Suprapubic skin (tissue), 4 donors: ENCODE measurements at places on chromosomes 4 and X.

- no peak for DNase-seq
Observed at GRCh38 chr4:98518559-98519267, 139.7 kb downstream of the TSPAN5 start.

DNA sequence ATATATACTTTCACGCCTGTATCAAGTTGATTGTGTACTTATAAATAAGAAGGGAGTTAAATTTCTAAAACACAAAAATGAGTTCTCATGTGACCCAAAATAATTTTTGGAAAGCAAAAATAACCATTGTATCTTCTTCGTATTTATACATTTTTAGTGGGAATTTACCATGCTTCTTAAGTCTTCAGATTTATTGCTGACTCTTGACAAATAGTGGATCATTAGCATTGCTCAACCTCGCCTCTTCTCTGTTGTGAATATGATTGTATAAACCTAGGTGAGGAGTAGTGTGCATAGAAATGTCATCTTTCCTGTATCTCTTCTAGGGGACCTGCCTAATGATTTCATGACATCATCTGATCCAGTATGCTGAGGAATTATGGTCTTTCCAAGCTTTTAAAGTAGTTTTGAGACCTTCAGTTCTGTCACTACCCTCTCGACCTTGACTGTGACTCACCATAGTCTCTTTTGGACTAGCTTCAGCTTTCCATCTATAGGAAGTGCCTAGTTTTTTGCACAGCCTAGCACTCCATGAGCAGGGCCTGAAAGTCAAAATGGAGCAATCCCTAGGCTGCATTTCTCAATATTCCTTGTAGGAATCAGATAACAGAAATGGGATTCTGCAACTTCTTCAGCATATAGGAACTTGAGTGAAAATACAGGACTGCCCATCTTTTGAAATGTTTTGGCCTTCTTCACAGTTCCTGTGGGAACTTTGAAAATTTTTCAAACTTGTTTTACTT lies 157.6 kb downstream of the ARX start:
- DNase-seq: no peak

DNA sequence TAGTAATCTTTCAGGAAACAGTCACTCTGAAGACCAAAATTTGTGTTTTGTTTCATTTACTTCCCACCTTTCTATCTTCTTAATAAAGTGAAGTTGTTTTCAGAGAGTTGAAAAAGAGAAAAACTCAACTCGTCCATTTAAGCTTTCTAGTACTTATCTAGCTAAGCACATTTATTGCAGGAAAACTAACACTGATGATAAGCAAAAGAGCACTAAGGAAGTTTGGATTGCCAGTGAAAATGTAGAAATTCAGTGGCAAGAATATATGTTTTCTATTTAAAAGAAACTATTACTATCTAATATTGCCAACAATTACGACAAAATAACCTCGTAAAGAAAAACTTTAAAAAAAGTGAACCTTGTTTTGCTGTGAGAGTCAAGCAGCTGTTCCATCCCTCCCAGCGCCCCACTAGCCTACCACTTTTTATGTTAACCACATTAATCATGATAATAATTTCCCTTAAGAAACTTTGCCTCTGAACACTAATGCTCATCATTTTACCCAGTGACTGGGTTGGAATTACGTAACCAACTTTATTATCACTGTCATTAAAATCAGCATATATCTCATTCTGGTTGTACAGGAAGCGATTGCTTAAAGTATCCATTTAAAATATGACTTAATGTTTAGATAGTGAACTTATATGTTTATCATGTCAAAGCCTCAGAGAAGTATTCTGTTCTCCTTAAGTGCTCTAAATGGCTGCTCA lies 24.8 kb downstream of the SPRY1 start:
- DNase-seq: no peak

DNA sequence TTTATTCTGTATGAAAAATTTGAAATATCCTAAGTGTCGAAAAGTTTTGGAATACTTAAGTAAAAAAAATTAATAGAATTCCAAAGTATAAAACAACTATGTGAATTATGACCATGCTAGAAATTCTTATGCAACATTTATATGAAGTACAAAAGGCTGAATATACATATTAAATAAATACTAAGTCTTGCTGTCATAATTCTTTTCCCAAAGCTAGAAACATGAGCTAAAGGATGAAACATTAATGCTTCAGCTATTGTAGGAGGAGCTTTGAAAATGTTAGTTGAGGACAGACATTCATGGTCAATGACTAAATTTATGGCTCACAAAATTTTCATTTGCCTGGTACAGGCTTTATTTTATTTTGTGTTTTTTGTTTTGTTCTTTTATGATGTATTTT lies 207.3 kb downstream of the GABRB1 start:
- DNase-seq: no peak

- DNase-seq: no peak
Observed at GRCh38 chrX:20433388-20433775, 166.7 kb upstream of the RPS6KA3 start.

GRCh38 chr4:64814616-64815015 lies 405.4 kb upstream of the TECRL start:
- no peak for DNase-seq

- DNase-seq: no peak
Observed at GRCh38 chr4:111991163-111991562, 154.1 kb upstream of the FAM241A start.

DNA sequence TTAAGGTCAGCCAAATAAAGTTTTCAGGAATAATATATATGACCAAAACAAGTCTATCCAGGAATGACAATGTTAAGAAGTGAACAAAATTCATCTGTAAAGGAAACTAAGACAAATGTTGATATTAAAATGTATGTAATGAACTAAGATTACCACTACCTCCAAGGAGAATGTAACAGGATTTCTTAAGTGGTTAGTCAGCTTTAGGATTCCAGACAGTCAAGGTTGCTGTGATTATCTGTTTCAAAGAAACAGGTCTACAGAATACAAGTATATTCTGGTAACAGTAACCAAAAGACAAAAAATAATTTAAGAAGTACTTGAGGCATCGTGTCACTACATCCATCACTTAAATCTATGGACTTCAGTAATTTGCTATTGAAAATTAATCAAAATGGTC lies 172.8 kb downstream of the SCFD2 start:
- DNase-seq: no peak

- no peak for DNase-seq
Observed at GRCh38 chr4:168409089-168409801, 71.0 kb downstream of the DDX60L start.

DNA sequence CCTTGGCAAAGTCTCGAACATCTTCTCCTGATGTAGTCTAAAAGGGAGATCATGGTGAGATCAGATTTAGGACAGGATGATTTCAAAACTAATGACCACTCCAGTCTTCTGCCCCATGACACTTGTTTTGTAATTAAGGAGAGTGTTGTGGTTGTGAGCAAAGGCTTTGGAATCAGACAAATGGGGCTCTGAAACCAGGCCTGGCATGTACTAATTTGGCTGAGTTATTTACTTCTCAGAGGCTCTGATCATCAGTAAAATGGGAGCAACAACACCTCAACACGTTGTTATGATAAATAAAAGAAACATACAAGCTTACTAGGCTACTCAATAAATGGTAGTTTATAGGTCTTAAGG lies 106.9 kb upstream of the FTHL17 start:
- no peak for DNase-seq

- DNase-seq: no peak
Observed at GRCh38 chr4:26226629-26227376, 94.0 kb upstream of the RBPJ start.

DNA sequence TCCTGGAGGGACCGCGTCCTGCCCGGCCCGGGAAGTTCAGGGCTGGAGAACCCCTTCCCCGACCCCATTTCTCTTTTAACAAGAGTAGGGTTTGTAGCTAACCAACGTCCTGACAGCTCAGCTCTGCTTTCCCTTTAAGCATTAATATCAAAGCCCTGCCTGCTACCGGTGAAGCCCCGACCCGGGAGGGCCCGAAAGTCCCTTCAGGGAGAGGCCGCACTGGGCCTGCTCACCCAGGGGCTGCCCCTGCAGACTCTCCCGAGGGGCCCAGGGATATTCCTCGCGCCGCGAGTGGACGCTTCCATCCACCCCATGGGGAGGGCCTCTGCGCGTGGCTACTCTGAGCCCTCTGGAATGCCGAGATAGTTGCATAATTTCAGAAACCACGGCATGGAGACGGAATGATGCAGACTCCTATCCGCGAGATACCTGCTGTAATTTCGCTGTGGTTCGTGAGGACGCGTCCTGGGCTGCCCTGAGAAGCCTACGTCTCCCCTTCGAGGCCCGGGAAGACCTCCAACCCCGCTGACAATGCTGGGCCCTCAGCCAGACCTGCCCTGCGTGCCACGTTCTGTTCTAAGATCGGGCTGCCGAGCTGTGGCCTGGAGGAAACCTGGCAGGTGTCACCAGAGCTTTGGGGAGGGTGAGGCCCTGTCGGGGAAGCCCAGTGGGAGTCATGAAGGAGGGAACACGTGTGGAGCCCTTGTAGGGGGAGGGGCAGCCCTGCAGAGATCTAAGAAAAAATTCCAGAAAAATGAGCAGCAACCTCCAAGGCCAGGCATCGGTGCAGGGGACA lies 999 bp upstream of the CTBP1 start:
- peak; percentile 77 for DNase-seq

- no peak for DNase-seq
Observed at GRCh38 chr4:105652286-105652888, 56.1 kb downstream of the INTS12 start.

GRCh38 chrX:13022926-13023325 lies 21.5 kb downstream of the FAM9C start:
- no peak for DNase-seq

GRCh38 chr4:9938933-9939332 lies 82.4 kb downstream of the SLC2A9 start:
- no peak for DNase-seq

DNA sequence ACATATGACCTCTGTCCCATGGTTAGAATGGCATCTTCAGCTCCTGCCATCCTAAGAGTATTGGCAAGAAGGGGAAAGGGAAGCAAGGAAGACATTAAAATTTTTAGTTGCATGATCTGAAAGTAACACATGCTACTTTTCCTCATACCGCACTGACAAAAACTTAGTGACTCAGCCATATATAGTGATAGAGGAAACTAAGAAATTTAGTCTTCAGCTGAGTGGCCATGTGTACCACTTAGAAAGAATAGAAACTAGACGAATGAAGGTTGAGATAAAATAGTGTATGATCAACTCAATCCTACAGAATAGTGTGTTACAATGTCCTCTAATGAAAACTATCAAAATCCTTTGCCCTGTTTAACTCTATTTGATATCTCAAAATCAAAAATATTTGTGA lies 164.1 kb downstream of the PPP3CA start:
- DNase-seq: no peak

DNA sequence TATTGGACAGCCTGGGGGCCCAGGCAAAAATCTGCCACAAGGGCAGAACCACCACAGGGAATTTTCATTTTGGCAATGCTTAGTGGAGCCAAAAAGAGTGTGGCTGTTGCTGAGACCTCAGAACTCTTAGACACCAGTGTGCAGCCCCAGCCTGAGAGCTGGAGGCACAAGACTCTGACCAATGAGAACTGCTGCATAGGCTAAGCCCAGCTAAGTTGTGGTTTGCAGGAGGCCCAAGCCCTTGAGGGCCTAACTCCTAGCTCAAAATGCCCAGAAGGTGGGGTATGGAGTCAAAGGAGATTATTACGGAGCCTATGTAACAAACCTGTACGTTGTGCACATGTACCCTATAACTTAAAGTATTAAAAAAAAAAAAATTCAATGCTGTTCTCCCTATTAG lies 296.7 kb downstream of the TRAM1L1 start:
- DNase-seq: no peak

- DNase-seq: no peak
Observed at GRCh38 chr4:94262163-94263016, 54.7 kb downstream of the SMARCAD1 start.

DNA sequence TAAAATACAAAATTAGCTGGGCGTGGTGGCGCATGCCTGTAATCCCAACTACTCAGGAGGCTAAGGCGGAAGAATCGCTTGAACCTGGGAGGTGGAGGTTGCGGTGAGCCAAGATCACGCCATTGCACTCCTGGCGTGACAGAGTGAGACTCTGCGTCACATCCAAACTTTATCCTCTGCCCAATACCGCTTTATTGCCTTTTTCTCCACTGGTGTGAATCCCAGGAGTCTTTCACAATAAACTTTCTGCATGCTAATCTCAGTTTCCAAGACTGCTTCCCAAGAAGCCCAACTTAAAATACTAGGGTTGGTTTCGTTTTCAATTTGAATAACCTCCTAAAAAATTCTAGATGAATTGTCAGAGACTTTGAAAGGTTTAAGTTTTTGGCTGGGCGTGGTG lies 27.2 kb upstream of the DHX15 start:
- no peak for DNase-seq

GRCh38 chr4:156521631-156522030 lies 450.0 kb downstream of the PDGFC start:
- no peak for DNase-seq
